T-helper 17 cell (primary cell): ENCODE measurements at places on chromosomes 3 and 15.
A peak's percentile ranks its signal among the peaks of the same experiment; 100 is the strongest.

DNA sequence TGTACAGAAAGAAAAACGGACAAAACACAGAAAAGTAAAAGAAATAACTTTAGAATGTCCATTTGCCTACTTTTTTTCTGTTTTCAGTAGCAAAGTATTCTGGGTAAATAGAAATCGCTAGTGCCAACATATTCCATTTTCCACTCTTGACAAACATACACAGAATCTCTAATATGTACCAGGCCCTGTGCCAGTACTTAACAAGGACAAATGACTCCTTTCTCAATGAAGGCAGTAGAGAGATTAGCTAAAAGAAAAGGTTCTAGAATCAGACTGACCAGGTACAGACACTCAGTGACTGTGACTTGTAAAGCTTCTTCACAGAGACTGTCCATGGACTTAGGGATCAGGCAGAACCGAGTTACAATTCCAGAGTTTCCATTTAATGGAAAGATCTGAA, 165.8 kb upstream of the STAC start:
- no peaks in the 10 kb centered on the region for H3K27me3 ChIP-seq
- H3K4me3 ChIP-seq = no peak overlapping the region
- H3K27ac ChIP-seq = no peak overlapping the region
- DNase-seq = no peak

DNA sequence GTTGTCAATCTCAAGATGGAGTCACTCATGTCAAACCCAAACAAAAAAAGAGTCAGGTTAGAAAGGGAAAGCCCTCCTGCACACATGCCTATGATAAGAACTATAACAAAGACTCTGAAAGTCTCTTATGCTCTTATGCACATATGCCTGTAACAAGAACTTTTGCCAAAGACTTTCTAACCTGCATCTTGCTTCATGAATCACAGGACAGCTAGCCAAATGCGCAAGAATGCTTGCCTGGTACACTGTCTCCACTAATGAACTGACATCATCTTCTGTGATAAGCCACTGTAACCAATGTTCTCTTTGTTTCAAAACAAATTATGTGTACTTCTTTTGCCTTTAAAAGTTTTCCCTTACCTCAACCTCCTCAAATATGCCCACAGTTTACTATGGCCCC, 18.2 kb upstream of the EHHADH start:
- H3K36me3 ChIP-seq = no peaks in the 10 kb centered on the region
- no peaks in the 10 kb centered on the region for H3K4me1 ChIP-seq
- peaks cover 66% of the 10 kb centered on the region for H3K27me3 ChIP-seq
- DNase-seq = no peak

GRCh38 chr3:27290760-27291159, 78.4 kb downstream of the NEK10 start:
- H3K27me3 ChIP-seq = no peaks in the 10 kb centered on the region
- no peaks in the 10 kb centered on the region for H3K4me1 ChIP-seq
- no peak for DNase-seq
- peak overlapping the region; percentile 39 for H3K27ac ChIP-seq
- H3K36me3 ChIP-seq = peaks cover 3% of the 10 kb centered on the region
- H3K4me3 ChIP-seq = no peak overlapping the region

GRCh38 chr15:58631319-58631718, 118.2 kb downstream of the ADAM10 start:
- no peak overlapping the region for H3K4me3 ChIP-seq
- no peak for DNase-seq
- no peaks in the 10 kb centered on the region for H3K27me3 ChIP-seq
- H3K27ac ChIP-seq = peak overlapping the region; percentile 100
- H3K4me1 ChIP-seq = peaks cover 26% of the 10 kb centered on the region

DNA sequence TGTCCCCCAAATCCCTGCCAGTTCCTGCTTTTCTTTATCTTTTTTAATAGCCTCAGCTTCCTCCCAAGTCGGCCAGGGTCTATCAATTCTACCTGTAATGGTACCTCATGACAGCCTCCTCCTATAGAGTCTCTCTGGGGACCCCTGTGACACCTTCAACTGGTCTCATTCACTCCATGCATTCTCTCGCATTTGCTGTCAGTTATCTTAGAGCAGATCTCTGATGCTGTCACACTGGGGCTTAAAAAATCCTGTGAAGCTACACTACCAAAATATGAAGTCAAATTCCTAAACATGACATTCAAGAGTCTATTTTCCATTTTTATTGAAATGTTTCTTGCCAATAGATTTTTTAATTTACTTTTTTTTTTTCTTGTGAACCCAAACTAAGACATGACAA, 5.5 kb downstream of the VPS39 start:
- H3K4me1 ChIP-seq = peaks cover 37% of the 10 kb centered on the region
- H3K36me3 ChIP-seq = peaks cover 6% of the 10 kb centered on the region
- no peak overlapping the region for H3K4me3 ChIP-seq
- H3K27ac ChIP-seq = peak overlapping the region; percentile 78

DNA sequence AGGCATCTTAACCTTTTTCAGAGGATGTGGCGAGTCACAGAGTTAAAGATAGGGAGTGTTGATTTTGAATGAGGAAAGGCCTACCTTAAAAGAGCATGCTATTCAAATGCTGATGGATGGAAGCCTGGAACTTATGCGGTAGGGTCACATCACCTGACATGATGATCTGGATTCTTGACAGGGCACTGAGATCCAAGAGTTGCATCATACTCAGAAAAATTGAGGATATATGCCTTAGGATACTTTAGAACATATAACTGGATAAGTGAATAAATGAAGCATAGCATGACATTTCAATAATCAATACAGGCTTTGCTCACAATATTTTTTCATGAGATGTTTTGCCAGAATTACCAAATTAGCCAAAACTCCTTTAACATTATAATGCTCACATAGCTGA, 20.1 kb upstream of the SECISBP2L start:
- H3K36me3 ChIP-seq = peaks cover 5% of the 10 kb centered on the region
- H3K27ac ChIP-seq = no peak overlapping the region
- no peaks in the 10 kb centered on the region for H3K4me1 ChIP-seq
- no peak overlapping the region for H3K4me3 ChIP-seq
- DNase-seq = no peak
- H3K27me3 ChIP-seq = peaks cover 40% of the 10 kb centered on the region

DNA sequence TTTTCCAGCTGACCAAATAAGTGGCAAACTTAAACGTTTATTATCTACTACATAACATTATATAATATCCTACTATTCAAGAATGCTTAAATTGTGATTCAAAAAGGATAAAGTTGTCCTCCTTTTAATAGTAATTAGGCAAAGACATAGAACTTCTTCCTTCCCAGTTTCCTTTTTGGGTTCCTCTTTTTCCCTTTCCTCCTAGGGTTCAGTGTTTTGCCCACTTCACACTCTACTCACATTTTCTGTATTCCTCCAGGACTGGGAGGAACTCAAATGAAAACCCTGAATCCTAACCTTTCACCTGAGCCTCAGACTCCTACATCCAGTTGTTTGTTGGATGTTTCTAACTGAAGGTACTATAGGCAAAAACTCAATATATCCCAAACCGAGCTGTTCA, 132.5 kb downstream of the PEAK1 start:
- DNase-seq = no peak
- H3K27ac ChIP-seq = no peak overlapping the region
- no peaks in the 10 kb centered on the region for H3K36me3 ChIP-seq
- peaks cover 4% of the 10 kb centered on the region for H3K4me1 ChIP-seq

DNA sequence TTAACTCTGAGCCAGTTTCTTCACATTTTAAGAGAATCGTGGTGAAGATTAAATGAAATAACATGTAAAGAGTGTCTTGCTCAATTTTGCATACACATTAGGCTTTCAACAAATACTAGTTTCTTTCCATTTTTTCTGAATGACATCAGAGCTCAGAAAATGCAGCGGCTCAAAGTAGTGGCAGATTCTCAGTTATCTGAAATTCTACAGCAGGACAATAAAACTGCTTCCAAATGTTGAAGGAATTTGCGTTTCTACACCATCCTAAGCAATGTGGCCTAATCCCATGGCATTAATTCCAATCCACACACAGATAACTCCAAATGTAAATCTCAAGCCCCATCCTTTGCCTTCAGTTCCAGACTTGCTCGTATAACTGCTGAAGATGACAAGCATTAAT, 115.8 kb downstream of the PLCH1 start:
- no peaks in the 10 kb centered on the region for H3K4me1 ChIP-seq
- H3K36me3 ChIP-seq = no peaks in the 10 kb centered on the region
- no peak for DNase-seq
- no peak overlapping the region for H3K27ac ChIP-seq
- H3K27me3 ChIP-seq = peaks cover 23% of the 10 kb centered on the region

- H3K27me3 ChIP-seq = no peaks in the 10 kb centered on the region
- H3K4me3 ChIP-seq = no peak overlapping the region
- H3K4me1 ChIP-seq = no peaks in the 10 kb centered on the region
- peaks cover 4% of the 10 kb centered on the region for H3K36me3 ChIP-seq
- no peak for DNase-seq
Measured at GRCh38 chr3:113802795-113803455, 35.7 kb upstream of the GRAMD1C start.

DNA sequence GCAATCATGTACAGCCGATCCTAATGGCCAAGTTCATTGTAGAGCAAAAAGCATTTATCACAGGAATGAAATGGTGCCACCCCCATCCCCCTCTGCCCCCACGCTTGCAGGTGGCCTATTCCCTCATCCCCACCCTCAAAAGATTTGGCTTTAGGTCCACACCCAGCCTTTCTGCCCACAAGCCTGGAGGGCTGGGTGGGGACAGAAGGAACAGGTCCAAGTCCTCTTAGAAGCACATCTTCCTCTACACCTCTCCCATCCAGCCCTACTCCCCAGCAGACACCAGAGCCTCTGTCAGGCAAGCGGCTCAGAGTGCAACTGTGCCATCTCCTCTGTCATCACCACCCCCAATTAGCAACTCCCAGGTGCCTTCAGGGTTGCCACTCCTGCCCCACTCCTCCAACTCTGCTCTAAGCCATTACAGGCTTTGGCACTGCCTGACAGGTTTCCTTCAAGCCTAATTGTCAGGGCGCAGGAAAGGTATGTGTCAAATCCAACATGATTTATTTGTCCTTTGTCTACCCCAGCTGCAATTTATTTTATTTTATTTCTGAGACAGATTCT, 49.4 kb downstream of the DAPK2 start:
- peak overlapping the region; percentile 74 for H3K27ac ChIP-seq
- H3K36me3 ChIP-seq = no peaks in the 10 kb centered on the region
- H3K4me3 ChIP-seq = no peak overlapping the region
- H3K27me3 ChIP-seq = no peaks in the 10 kb centered on the region

DNA sequence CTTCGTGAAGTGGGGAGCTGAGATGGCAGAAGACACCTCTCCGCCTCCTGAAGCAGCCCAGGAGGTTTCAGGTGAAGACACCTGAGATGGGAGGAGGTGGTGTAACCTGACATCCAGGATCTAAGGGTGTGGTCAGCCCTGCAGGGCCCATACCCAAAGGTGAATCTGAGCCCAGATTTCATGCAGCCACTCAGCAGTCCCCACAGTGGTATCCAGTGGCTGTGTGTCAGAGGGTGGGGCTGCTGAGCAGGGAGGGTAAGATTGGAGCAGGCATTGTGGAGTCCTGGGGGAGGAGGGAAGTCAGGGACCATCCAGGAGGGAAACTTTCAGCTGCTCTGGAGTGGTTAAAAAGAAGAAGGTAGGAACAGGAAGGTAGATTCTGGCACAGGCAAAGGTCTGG, 46.0 kb upstream of the SMAD6 start:
- H3K27ac ChIP-seq = no peak overlapping the region
- H3K27me3 ChIP-seq = peaks cover 40% of the 10 kb centered on the region
- H3K4me1 ChIP-seq = peaks cover 7% of the 10 kb centered on the region

- no peak overlapping the region for H3K27ac ChIP-seq
- H3K4me3 ChIP-seq = no peak overlapping the region
- no peak for DNase-seq
- peaks cover 3% of the 10 kb centered on the region for H3K36me3 ChIP-seq
- no peaks in the 10 kb centered on the region for H3K27me3 ChIP-seq
- H3K4me1 ChIP-seq = no peaks in the 10 kb centered on the region
Measured at GRCh38 chr3:185460719-185461350, 38.0 kb downstream of the TMEM41A start.

DNA sequence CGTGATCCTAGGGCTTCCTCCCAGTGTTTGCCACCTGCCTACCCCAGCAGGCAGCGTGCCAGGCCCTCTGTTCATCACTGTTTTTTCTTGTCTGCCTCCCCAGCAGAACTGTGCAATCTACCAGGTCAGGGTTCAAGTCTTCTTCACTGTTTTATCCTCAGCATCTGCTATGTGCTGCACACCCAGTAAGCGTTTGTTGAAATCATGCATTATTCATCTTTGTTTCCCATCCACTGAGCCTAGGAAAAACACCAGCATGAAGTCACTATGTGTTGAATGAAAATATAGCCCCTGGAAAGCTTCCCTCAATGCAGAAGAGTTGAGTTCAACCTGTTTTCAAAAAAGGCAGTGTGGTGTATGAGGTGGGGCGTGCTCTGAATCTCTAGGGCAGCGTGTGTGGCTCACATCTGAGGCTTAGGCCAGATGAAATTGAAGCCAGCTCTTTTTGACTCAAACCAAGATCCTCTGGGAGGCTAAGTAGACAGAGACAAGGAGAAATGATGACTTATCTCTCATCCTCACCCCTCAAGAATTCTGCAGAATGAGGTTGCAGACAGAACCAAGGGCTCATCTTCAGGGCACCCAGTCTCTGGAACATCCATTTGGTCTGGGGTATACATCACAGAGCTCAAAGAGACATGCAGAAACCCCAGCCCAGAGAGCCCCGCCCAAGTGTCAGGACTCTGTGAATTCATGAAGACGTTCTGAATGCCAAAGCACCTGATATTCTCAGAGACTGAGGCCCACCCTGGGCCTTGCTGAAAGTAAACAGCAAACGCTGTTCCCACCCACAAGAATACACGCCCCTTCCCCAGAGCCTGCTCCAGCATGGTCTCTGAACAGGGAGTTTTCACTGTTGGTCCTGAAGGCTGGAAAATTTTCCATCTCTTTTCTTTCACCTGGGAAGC, 5.7 kb upstream of the CAV3 start:
- no peak overlapping the region for H3K27ac ChIP-seq
- H3K4me1 ChIP-seq = no peaks in the 10 kb centered on the region
- H3K4me3 ChIP-seq = no peak overlapping the region
- no peaks in the 10 kb centered on the region for H3K36me3 ChIP-seq
- no peak for DNase-seq
- peaks cover 22% of the 10 kb centered on the region for H3K27me3 ChIP-seq

DNA sequence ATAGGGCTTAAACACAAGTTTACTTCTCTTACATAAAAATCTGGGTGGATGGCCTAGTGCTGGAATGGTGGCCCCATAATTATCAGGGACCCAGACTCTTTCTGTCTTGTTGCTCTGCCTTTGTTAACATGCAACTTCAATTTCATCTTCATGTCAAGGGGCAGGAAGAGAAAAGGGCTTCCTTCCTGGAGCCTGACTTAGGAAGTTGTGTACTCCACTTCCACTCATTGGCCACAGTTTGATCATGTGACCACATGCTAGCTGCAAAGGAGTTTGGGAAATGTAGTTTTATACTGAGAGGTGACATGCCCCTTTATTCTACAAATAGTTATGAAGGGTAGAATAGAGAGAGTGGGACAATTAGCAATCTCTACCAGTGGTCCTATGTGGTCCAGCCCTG, 39.3 kb downstream of the RHCG start:
- no peaks in the 10 kb centered on the region for H3K36me3 ChIP-seq
- H3K4me1 ChIP-seq = no peaks in the 10 kb centered on the region
- H3K27ac ChIP-seq = no peak overlapping the region
- no peak for DNase-seq
- H3K4me3 ChIP-seq = no peak overlapping the region
